ENCODE measurements at places on chromosomes 4 and X.

GRCh38 chr4:81631958-81632441 is 160.3 kb upstream of the RASGEF1B start:
- DNase-seq = no peak

- DNase-seq = no peak
These were observed 669.6 kb upstream of the FAM241A start for GRCh38 chr4:111475666-111476065.

GRCh38 chr4:158255727-158256324 is 45.5 kb downstream of the TMEM144 start:
- peak; percentile 13 for DNase-seq

- no peak for DNase-seq
These were observed 127.3 kb upstream of the CPEB2 start for GRCh38 chr4:14874990-14875389.

DNA sequence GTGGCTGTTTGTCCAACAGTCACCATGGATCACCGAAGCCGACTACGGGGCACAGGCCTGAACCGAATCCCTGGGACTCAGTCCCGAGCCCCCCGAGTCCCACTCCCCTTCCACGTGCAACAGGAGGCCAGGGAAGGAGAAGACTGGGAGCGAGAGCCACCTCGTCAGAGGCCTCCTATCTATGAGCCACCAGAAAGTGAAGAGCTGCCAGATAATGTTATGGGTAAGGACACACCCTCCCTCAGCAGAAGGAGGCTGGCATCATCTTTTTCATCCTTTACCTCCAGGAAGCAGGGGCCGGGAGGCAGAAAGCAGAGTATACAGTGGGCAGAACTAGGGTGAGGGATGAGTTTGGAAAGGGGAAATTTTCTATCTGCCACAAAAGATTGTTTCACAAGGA is 2.8 kb upstream of the PRDX4 start:
- DNase-seq = no peak
